ENCODE measurements at places on chromosomes 3 and 15. TPM values are rescaled to one million over a fixed set of nuclear protein-coding genes. Genes with fewer than 3 reads are reported as not detected.

Gene ATOSA
- 33.8 TPM for total RNA-seq

DNA sequence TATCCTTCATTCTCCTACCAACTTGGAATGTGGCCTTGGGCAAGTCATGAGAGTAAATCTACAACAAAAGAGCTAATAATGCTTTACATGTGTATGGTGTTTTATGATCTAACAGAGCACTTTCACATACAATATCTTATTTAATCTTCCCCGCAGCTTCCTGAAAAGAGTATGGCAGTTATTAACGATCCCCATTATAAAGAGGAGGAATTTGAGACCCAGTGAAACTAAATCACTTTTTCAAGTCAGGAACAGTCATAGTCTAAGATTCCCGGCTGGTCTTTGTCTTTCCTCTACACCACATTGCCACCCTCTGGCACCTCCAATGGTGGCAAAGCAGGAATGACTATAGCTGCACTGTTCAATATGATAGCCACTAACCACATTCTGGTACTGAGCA is 69.7 kb upstream of the CMSS1 start:
- no peak overlapping the region for H3K27ac ChIP-seq
- DNase-seq: no peak
- no peak overlapping the region for H3K4me3 ChIP-seq

GRCh38 chr3:155737844-155738460 is 6.9 kb downstream of the PLCH1 start:
- no peak for DNase-seq
- no peak overlapping the region for H3K4me3 ChIP-seq

DNA sequence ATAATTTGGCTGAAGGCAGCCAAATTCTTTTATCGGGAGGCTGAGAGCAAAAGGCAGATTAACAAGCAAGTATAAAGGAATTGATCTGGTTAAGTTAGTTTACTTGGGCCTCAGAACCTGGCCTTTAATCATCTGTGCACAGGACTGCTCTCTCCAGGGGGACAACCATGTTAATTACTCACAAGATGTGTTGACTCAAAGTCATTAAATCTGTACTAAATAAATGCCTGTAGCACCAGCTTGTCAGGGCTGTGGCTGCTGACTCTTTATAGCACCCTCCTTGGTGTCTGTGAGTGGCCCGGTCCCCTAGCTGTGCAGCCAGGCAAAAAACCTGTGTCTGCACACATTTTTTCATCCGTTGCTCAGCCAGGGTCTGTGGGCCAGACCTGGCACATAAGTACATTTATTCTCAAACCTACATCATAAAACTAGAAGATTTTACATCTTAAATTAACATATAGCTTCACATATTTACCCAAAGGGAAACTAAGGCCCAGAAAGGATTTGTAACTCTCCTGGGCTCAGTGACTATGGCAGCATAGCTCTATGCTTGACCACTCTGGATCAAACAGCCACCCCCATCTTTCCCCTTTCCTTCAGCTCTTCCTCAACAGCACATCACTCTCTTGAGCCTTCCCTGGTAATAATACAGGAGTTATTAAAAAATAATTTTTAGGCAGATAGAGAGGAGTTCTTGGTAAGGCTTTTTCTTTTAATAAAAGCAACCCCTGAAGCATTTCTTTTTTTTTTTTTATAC is 51.4 kb downstream of the NCEH1 start:
- H3K36me3 ChIP-seq: no peaks in the 10 kb centered on the region
- peaks cover 17% of the 10 kb centered on the region for H3K4me1 ChIP-seq
- no peak for DNase-seq
- H3K27ac ChIP-seq: no peak overlapping the region

GRCh38 chr3:69542089-69542804 is 156.4 kb upstream of the FRMD4B start:
- H3K27ac ChIP-seq: peak overlapping the region; percentile 63
- peaks cover 8% of the 10 kb centered on the region for H3K4me1 ChIP-seq
- no peaks in the 10 kb centered on the region for H3K27me3 ChIP-seq
- no peaks in the 10 kb centered on the region for H3K36me3 ChIP-seq

All from heart left ventricle (tissue), 16 donors.